ENCODE measurements at places on chromosomes 4 and X.

- DNase-seq, result no peak
Observed at GRCh38 chr4:98151145-98151924, 8.1 kb upstream of the STPG2 start.

DNA sequence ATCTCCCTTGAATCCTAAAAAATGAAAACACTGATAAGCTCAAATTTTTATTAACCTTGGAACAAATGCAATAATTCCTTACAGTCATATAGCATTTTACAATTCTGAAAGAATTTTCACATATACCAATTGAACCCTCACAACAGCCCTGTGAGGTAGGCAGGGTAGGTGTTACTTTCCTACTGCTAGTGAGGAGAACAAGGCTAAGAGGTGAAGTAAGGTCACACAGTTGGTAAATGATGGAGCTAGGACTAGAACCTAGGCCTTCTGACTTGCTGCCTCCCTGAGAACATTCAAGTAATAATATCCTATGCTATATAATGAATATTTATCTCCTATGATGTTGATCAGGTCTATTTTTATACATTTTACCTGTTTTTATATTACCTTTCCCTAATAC, 9.7 kb downstream of the TAF9B start:
- no peak for DNase-seq

GRCh38 chrX:39443240-39443639, 642.0 kb downstream of the MID1IP1 start:
- no peak for DNase-seq

DNA sequence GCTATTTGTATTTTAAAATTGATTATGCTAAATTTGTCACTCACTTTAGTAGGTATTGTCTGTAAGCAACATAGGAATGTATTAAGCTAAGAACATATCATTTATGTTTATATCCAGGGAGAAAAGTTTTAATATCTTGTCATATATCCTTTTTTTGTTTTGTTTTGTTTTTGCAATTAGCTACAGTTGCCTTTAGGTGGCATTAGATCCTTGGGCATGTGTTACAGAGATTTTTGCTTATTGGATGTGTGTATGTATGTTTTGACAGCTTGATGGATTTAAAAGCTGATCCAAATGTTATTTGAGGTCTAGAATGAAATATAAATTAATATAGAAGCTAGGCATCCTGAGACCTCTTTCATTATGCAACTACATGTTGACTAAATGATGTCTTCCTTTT, 36.1 kb upstream of the OTUD4 start:
- DNase-seq, result peak; percentile 7

- no peak for DNase-seq
Observed at GRCh38 chr4:29289118-29289517, 1431.1 kb upstream of the PCDH7 start.

- DNase-seq, result no peak
Observed at GRCh38 chr4:85860066-85860740, 385.3 kb downstream of the ARHGAP24 start.

- no peak for DNase-seq
Observed at GRCh38 chr4:81467672-81467964, 4.1 kb downstream of the RASGEF1B start.

GRCh38 chr4:112823156-112823555, 186.2 kb downstream of the LARP7 start:
- DNase-seq, result no peak

DNA sequence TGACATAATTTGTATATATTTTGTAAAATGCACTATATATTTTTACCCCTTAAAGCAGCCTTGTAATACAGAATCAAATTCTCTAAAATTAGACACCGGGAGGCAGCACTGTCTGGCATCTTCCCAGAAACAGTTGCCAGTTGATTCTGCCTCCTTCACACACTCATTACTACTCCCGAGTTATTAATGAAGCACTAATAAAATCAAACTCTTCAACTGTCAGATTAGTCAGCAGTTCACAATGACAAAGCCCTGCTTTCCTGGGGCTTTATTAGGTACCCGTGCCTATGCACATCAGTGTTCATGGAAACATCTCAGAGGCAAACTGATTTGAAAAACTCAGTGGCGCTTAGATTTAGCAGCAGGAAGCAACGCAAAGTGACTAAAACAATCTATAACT, 103.5 kb upstream of the VEGFC start:
- DNase-seq, result no peak

DNA sequence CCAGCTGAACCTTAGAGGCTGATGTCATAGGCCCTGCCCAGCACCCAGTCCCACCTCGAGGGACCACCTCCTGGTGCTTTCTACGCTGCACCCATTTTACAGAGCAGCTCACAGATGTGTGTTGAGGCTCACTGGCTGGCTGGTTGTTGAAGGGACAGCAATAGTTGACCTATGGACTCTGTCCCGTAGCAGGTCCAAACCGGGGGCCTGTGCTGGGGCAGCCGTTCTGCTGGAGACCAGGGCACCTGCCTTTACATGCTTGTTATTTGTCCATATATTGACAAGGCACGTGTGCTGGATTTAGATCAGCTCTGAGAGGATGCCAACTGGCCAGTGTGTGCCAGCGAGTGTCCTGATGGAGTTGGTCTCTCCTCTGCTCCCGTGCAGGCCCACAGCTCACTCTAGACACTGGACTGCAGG, 58.1 kb downstream of the TNIP2 start:
- DNase-seq, result no peak

- DNase-seq, result no peak
Observed at GRCh38 chr4:154577324-154577723, 13.2 kb downstream of the FGA start.

DNA sequence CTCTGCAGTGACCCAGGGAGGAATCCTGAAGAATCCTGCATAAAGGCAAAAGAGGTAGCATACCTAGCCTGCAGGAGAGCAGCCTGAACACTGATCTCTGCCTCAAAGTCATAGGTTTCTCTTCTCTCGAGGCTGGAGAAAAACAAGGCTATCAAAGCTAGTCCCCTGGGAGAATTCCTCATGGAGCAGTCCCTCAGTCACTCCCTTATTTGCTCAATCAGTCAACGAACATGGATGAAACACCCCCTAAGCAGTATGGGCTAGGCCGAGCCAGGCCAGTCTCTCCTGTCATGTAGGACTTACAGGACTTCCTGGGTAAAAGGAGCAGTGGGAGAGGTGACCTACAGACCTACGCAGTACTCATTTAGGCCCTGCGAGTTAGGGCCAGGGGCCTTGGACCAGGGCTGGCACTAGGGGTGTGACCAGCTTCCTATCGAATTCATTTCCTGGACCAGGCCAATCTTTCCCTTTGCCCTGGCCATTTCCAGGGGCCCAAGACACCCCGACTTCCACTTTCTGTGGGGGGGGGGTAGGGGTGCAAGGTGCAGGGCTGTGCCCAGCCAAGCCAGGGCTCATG, 164.1 kb downstream of the EFNB1 start:
- DNase-seq, result no peak

GRCh38 chr4:158538911-158539310, 17.2 kb downstream of the RXFP1 start:
- no peak for DNase-seq

DNA sequence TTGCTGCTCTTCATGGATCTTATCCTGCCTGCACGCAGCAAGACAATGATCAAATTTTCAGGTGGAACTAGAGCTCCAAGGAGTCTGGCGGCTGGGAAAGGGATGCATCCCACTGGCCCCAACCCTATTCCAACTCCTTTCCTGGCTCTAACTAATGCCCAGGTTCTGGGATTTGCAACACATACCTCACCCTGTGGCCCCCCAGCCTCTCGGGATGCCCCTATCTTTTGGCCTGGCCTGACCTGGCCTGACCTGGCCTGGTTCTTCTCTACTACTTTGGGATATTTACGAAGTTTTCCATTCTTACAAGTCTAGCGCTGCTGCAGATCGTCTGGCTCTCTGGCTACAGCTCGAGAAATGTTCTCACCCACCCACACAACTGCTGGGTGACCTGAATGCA, 56.4 kb upstream of the CDKN2AIP start:
- DNase-seq, result no peak

- no peak for DNase-seq
Observed at GRCh38 chrX:84735025-84735424, 232.8 kb upstream of the HDX start.

DNA sequence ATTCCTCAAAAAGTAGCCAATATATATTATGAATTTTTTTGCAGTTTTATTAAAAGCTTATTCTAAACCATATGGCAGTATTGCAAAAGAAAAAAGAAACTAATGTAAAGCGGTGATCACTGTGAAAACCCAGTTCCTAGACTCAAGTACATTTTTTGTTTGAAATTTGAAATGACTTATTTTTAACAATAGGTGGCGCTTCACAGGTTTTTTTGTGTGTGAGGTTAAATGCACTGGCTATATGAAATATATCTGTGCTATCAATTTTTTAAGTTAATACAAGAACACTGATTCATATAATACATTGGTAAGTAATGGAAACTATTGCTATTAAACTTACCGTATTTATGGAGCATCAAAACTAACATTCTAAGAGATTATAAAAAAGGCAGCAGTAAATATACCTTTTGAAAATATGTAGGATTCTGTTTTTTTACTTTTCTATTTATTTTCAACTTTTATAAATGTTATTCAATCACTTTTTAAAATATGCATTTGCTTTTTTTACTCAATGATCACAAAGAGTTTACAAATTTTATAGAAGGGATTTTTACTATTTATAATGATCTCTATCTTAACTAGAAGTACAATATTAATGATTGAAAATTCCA, 5.6 kb upstream of the SPRY1 start:
- DNase-seq, result peak; percentile 21

- DNase-seq, result no peak
Observed at GRCh38 chr4:55036405-55036804, 89.0 kb downstream of the KDR start.

DNA sequence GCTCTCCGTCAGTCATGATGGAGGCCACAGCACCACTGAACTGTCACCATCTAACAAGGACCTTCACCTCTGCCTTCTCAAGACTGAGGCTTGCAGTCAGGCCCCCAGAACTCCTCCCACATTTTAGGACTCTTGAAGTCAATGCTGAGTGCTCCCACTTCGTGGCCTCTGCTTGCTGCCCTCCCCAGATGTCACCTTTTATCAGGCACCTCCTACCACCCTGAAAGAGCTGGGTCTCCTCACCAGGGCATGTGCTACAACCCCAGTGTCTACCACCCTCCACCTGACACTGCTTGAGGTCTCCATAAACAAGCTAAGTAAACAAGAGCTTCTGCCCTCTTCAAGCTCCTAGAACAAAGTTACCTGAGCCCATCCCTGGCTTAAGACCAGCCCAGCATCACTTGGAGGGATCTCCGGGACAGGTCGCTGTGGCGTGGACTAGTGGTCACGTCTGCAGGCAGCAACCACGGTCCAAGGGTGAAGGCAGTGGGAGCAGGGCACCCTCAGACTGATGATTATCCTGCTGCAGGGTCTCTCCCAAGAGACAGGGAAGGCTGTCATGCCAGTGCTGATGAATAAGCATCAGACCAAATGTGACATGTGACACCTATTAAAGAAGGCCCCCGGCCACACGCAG, 7.7 kb upstream of the FAM53A start:
- DNase-seq, result no peak

- DNase-seq, result no peak
Observed at GRCh38 chr4:22324422-22324821, 191.4 kb downstream of the ADGRA3 start.

GRCh38 chrX:138018145-138018799, 452.3 kb downstream of the ZIC3 start:
- DNase-seq, result no peak

DNA sequence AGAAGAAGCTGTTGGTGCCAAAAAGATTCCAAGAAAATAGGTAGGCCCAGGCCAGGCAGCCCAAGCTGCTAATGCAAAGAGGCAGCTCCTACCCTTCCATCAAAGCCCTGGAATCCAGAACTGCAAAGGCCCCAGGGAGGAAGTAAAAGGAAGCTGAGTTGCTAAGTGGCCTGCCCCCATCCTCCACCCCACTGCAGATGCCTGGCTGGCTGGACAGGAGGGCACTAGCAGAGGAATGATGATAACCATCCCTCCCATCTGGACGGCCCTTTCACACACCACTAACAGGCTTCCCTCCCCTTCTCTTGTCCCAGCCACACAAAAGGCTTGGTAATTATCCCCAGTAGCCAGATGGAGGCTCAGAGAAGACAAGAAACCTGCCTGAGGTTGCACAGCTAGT, 32.4 kb upstream of the PJA1 start:
- DNase-seq, result no peak

- DNase-seq, result peak; percentile 74
Observed at GRCh38 chr4:125314676-125315575, at the start of gene FAT4. FAT4 (plus strand) TSS chr4:125314955; CDS start chr4:125316412, 1,457 bp downstream.

GRCh38 chr4:180456928-180457327, 1786.3 kb upstream of the TENM3 start:
- no peak for DNase-seq

DNA sequence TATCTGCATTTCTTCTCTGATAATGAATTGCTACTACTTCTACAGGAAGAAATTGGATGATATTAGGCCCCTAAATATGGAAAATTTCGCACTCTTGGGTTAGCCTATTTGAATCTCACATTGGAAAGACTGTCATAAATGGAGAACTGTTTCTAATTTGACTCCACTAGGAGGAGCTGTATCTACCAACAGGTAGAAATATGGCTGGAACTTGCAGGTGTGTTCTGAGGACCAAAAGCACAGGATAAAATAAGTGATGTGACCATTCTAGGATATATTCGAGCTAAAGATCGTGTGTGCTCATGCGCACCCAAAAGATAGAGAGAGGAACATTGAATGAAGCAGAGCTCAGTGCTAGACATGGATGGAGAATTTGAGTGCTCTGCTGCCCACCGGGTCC, 4.8 kb upstream of the NKAP start:
- no peak for DNase-seq

- no peak for DNase-seq
Observed at GRCh38 chr4:145888393-145888792, 50.2 kb downstream of the ZNF827 start.

GRCh38 chr4:7926822-7927221, 12.8 kb downstream of the AFAP1 start:
- no peak for DNase-seq

GRCh38 chr4:165667969-165668368, 205.1 kb upstream of the TLL1 start:
- no peak for DNase-seq

DNA sequence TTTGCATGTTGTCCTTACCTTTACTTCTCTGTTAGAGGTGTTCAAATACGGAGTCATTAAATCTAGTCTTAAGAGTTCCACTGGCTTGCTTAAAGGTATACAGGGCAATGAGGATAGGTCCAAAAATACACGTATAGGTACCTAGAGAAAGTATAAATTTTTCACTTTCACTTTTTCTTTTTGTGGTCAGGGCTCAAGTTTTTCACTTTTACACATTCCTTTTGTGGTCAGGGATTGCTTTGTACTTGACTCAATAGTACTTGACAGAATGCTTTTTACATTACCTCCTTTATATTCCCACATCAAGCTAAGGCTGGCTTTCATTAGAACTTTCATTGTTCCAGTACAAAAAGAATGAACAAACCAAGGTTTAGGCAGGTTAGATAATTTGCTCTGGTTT, 21.7 kb downstream of the TMEM184C start:
- no peak for DNase-seq

DNA sequence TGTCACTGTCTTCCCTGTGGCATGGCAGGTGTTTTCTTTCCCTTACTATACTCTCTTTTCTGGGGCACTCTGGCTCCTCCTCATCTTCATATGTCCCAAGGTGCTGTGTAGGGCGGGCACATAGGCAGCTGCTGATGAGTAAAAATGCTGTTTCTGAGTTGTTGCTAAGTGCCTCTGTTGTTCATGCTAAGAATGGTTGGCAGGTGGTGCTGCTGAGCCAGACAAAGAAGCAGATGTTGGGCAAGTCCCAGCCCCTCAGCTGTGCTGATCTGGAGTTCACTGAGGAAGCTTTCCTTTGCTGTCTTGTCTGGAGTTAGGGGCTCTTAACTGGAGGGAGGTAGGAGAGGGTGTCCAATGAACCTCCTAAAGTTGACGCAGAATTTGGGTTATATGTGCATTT, 40.6 kb downstream of the HADH start:
- DNase-seq, result peak; percentile 4

- DNase-seq, result no peak
Observed at GRCh38 chr4:11021333-11021732, 336.8 kb upstream of the CLNK start.
